Temporal lobe (tissue), 4 donors: ENCODE measurements at places on chromosomes 4 and X. TPM values are rescaled to one million over a fixed set of nuclear protein-coding genes. Genes with fewer than 3 reads are reported as not detected.

The IL13RA2 gene
- total RNA-seq, result 3.9 TPM

The ARHGAP4 gene
- 3.2 TPM for total RNA-seq

The TENM3 gene
- 71.5 TPM for total RNA-seq

The APLN gene
- total RNA-seq, result 4.2 TPM

The MAMLD1 gene
- 3.7 TPM for total RNA-seq

The GSX2 gene
- total RNA-seq, result 1.7 TPM

The NMU gene
- total RNA-seq, result 1.7 TPM
